ENCODE measurements at places on chromosomes 16 and 17.
A peak's percentile ranks its signal among the peaks of the same experiment; 100 is the strongest.

DNA sequence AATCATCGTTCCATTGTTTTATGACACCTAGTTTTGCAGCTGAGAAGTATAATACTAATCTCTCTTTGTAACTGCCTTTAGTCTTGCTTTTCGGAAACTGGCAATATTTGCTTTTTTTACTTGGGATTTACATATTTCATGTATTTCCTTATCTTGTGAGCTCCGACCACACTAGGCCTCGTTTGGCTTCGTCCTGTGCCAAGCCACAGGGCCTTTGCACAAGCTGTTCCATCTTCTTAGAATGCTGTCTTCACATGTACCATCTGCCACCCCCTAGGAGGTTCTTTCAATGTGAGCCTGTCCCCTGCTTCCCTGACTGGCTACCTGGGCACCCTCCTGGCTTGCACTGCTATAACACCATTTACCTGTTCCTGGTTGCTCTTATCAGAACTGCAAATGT, 77.2 kb downstream of the SHISA6 start:
- no peak for DNase-seq

- DNase-seq = no peak
These were observed 18.8 kb downstream of the TNRC6A start for GRCh38 chr16:24748242-24748641.

GRCh38 chr17:58229881-58230280, 8.5 kb upstream of the LPO start:
- no peak for DNase-seq

DNA sequence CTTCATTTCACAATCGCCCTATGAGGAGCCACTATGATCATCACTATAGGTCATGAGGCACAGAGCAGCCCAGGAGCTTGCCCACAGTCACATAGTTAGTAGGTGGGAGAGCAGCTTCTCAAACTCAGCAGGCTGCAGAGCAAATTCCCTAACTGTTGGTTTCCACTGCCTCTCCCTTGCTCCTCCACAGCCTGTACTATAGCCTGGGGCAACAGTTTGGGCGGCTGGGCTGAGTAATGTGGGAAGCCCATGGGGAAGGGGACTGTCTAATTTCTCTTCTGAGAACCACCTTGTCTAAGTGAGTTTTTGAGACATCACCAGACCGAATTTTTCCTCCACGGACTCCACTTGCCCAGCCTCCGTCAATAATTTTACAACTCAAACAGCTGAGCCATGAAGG, 73.4 kb upstream of the GPR139 start:
- no peak for DNase-seq

- DNase-seq = no peak
These were observed 16.1 kb upstream of the MTSS2 start for GRCh38 chr16:70701998-70702397.

- DNase-seq = peak; percentile 76
These were observed 16.2 kb downstream of the GLIS2 start for GRCh38 chr16:4332083-4332482.

DNA sequence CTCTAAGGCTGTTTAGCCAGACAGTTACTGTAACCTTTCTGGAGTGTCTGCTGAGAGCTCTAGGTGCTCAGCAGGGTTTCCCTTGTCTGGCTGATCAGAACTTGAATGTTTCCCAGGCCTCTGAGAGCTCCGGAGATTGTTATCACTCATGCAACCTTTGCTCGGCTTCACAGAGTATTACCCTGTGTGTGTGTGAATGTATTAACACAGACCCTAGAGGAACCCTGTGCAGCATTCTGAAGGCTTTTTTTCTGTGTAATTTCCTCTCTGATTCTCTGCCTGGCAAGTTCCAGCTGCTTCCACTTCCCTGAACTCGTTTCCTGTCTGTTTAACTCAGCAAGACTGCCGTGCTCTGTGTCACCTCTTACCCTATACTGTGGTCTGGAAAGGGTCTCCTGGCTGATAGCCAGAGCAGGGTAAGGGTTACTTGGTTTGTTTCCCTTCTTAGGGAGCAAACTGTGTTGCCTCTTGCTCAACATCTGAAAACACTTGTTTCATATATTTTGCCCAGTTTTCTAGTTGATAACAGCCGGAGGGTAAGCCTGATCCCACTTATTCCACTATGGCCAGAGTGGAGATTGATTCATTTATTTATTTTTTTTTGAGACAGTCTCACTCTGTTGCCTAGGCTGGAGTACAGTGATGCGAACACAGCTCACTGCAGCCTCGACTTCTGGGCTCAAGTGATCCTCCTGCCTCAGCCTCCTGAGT, 21.7 kb downstream of the PRMT7 start:
- no peak for DNase-seq

- DNase-seq = no peak
These were observed 399.7 kb downstream of the CPPED1 start for GRCh38 chr16:12403746-12404658.

- DNase-seq = no peak
These were observed 946 bp downstream of the STUB1 start for GRCh38 chr16:680967-681745.

GRCh38 chr17:18261146-18261515, 669 bp downstream of the MIEF2 start:
- DNase-seq = no peak
